Smooth muscle cell of the umbilical artery (primary cell): ENCODE measurements at places on chromosomes 16 and 17. TPM values are rescaled to one million over a fixed set of nuclear protein-coding genes. Genes with fewer than 3 reads are reported as not detected.

DNAH2 gene
- under 0.01 and 0.05 TPM in 2 replicates for total RNA-seq

NECAB2 gene
- total RNA-seq = 0.37 TPM in 1 of 2 replicates, not detected in the other

KRT24 gene
- not detected in 2 replicates for total RNA-seq

HID1 gene
- 0.18 and 0.30 TPM in 2 replicates for total RNA-seq
